Effector memory CD4-positive, alpha-beta T cell (primary cell): ENCODE measurements at places on chromosomes 7 and 10.

DNA sequence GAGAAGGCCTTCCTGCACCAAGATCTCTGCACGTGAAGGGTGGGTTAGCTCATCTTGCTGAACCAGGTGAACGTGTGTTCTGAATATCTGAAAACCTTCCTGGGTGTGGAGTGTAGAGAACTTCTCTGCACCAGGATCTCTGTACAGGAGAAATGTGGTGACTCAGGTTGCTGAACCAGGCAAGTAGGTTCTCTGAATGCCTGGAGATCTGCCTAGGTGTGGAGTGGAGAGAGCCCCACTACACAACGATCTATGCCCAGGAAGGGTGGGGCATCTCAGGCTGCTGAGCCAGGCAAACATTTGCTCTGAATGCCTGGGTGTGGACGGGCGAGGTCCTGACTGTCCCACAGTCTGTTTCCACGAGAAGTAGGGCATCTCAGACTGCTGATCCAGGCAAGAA, 1002.3 kb upstream of the KCND2 start:
- no peak for DNase-seq

DNA sequence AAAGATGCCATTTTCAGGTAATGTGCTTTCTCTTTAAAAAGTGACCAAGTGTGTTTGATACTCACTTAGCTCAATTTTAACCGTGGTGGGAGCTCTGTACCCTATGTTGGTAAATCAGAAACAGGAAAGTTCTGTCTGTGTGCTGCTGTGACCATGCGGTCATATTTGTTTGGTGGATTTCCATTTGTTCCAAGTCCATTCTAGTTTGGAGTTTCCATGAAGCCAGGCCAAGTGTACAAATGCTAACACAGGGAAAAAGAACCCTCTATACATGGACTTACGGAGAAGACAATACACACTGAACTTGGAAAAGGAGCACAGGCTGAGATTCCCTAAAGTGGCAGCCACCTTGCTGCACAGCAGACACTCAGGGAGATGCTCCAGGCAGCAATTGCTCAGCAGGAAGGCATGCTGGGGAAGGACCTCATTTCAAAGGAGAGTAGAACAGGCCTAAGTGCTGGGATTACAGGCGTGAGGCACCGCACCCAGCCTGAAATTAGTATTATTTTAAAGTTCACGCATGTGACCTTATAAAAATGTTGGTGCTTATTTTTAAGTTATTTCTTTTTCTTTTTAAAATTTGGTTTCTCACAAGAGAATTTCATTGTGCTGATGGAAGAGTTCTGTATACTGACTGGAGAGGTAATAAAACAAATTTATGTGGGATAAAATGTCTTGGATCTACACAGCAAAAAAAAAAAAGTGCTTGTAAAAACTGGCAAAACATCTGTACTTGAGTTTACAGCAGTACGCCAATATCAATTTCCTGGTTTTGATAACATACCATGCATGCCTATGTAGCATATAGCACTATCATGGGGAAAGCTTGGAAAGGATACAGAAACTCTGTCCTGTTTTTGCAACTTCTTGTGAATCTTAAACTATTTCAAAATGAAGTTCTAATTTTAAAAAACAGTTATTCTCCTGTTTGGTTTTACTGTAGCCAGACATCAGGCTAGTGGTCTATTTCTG, 436.2 kb downstream of the KCNMA1 start:
- DNase-seq: no peak

DNA sequence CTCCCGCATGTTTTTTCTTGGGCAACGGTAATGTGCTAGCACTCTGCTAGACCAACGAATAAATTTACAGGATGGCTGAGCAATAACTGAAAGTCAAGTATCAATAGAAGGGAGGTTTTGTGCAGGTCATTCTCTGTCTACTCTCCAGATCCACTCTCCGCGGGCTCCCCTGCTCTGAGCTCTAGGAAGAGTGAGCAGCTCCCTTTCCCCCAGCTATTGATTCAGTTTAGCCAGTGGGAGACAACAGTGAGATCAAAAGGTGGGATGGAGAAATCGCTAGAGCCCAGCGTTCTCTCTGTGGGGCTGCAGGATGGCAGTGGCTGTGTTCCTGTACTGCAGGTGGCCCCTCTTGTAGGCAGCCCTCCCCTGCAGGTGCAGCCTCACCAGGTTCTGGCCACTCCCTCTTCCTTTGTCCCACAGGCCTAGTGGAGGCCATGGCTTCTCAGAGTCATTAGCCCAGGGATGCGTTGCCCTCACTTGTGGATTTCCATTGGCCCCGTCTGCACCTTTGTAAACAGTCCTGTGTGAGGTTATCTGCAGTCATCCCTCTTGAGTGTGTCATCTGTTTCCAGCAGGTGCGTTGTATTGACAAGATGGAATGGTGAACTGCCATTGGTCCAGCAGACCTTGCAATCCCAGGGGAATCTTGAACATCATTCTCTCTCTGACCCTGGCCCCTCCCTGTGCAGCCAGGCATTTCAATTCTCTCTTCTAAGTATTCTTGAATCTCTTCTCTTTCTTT, 11.1 kb downstream of the MSRB2 start:
- DNase-seq: no peak

GRCh38 chr7:44042221-44042620, 2.3 kb upstream of the DBNL start:
- DNase-seq: no peak

GRCh38 chr10:71723311-71723710, 3.7 kb upstream of the C10orf105 start:
- no peak for DNase-seq

DNA sequence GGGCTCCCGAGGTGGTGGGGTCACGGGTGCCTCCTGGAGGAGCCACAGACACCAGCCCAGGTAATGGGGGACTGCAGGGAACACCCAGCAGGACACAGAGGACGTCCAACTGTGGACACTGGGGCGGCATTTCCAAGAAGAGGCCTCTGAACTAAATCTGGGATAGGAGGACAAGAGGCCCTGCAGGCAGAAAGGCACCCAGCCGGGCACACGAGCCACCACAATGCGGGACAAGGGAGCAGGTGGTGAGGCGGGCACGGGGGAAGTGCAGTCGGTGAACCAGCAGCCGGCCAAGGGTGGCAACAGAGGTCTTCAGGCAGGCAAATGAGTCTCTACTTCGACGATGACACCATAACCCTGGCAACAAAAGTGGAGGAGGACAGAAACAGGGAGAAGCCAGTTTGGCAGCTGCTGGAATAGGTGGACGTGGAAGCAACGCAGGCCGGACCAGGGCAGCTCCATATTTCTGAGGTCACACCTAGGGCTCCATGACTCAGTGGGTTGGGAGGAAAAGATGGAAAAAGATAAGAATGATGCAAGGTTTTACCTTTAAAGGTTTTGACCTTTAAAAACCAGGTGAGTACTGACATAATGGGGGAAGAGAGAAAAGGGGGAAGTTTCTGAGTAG, 26.1 kb upstream of the GALNTL5 start:
- no peak for DNase-seq

DNA sequence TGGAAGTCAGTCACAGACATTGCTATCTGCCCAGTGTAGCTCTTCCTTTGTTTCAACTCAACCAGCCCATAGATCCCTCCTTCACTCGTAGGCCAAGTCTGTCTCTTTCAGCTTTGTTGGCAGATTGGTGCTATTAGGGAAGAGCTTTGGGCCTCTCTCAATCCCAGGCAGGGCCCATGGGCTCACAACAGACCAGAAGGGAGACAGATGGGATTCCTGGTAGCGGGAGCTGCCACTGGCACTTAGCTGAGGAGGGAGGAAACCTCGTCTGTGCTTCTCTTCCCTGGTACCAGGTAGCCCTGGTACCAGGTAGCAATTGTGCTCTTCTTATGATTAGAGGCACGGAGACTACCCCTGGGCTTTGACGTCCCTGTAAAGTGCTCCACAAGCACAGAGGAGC, 592.0 kb downstream of the TYW1 start:
- DNase-seq: no peak

DNA sequence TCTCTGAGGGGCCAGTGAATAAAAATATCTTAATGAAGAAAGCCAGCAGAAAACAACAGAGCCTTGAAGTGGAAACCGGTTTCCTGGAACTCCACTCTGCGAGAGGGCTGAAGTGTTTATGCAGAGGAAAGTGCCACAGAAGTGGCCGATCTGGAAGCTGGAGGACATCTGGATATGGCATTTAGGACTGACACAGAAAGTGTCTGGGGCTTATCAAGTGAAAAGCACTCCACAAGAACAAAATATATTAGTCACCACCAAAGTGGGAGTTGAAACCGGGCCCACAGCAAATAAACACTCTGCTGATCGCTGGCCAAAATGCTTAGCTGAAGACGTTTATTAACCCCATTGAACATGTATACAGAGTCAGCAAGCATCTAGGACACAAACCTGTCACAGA, 7.8 kb downstream of the NOD1 start:
- no peak for DNase-seq

DNA sequence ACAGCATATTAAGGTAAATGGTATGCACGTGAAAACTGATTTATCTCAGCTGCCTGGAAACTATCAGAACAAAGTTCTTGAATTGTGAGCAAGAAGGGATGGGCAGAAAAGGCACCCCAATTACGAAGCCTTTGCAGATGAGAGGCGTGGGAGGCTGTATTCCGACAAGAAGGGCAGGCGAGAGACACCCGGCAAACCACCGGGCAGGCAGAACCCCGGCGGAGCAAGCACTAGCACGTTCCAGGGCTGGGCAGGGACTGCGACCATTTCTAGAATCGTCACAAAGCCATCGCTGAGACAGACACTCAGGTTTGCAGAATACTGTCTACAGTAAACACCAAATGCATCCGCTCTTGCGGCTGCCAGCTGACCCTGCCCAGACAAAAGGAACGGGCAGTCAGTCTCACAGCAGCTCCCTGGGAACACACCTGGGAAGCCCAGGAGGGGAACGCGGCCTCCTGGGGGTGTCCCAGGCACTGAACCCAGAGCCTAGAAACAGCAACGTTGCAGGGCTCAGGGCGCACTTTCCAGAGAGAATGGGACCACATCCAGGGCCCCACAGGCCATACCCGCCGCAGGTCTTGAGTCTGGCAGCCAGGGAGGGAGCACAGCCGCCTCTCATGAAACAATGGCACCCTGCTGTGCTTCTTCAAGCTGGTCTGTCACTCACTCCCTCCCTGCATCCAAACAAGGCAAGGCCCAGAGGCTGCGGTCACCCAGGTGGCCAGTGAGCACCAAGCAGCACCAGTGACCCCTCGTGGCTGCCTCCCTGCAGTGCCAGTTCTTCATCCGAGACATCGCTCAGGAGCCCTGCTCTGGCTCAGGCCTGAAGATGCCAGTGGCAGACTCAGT, 261.9 kb downstream of the PTPRN2 start:
- DNase-seq: no peak

DNA sequence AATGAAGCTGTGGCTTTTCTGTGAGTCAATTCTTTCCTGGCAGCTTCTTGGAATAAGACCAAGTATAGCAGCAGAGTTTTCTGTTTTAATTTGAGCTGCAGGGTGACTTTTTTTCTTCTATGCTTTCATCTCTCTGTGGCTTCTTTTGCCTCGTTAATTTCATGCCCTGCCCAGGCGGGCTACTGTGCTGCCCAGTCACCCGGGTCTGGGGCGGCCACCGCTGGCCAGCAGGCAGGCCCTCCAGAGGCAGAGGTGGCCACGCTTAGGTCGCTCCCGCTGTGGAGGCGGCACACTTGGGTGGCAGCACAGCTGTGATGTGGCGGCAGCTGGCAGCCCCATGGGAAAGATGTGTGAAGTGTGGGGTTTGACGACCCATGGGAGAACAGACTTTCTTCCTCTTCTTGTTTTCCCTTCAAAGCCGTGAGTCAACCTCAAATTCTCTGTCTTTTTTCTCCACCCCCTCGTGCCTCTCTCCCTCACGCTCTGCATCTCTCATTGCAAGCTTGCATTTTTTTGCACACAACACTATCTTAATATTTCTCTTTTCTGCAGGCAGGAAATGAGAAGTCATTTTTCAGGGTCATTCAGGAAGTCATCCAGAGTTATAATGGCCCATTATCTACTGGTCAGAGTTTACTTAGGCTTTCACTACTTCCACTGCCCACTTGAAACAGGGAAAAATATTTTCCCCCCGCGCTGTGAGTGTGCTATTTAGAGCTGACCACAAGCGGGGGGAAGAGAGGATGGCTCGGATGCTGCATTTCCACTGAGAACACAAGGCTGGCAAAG, 67.8 kb downstream of the EGFR start:
- no peak for DNase-seq

DNA sequence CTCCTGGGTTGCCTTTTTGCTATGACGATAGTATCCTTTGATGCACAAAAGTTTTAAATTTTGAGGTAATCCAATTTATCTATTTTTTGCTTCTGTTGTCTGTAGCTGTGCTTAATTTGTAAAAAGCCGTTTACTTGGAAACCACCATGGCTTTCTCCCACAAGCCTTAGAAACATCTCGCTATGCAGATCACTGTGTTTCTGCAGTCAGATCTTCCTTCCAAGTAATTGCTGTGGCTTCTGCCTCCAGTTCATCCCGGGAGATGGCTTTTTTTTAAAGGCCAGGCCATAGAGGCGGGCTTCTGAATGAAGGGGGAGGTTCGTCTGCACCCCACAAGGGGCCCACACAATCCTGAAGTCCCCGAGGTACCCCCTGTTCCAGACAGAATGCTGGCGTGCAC, 48.3 kb upstream of the OCM2 start:
- no peak for DNase-seq

DNA sequence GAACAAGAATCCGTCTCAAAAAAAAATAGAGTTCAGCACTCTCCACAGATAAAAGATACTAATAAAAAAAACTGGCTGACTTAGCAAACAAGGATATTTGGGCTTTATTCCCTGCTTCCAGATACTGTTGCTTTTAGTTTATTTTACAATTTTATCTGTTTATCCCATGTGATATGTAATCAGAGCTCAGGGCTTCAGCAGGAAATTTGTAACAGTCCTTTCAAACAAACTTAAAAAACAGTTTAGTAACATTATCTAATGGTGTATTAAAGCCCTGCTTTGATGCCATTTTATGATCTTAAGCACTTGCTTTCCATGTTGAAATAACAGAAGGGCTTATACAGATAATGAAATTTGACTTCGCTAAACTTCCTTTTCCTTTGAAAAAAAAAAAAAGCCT, 28.1 kb downstream of the DCLRE1A start:
- no peak for DNase-seq

GRCh38 chr7:88200789-88201188, 19.0 kb downstream of the SRI start:
- no peak for DNase-seq

DNA sequence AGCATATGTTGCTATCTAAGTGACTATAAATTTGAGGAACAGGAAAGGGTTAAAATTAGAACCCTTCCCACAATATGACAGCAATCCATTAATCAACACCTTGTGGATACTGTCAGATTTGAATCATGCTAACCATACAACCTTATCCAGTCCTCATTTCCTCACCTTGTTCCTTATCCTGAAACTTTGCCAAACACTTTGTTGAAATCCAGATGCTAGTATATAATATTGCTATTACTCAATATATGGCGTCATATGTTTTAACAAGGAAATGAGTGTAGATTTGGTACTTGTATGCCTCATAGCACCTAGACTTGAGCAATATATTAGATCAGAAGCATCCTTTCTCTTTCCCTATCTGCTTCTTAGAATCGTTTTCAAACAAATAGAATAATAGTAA, 66.3 kb upstream of the SLC25A13 start:
- no peak for DNase-seq

GRCh38 chr7:85508642-85509410, 322.0 kb upstream of the SEMA3D start:
- no peak for DNase-seq

- no peak for DNase-seq
Measured at GRCh38 chr10:7333961-7334641, 76.7 kb downstream of the SFMBT2 start.
